Mucosa of descending colon (tissue), 3 donors: ENCODE measurements at places on chromosomes 7 and 10. TPM values are rescaled to one million over a fixed set of nuclear protein-coding genes. Genes with fewer than 3 reads are reported as not detected.

GRCh38 chr10:44382981-44383748, 1.7 kb downstream of the CXCL12 start:
- DNase-seq, result no peak

GRCh38 chr7:66930341-66930740, 9.3 kb downstream of the TMEM248 start:
- DNase-seq, result no peak

DNA sequence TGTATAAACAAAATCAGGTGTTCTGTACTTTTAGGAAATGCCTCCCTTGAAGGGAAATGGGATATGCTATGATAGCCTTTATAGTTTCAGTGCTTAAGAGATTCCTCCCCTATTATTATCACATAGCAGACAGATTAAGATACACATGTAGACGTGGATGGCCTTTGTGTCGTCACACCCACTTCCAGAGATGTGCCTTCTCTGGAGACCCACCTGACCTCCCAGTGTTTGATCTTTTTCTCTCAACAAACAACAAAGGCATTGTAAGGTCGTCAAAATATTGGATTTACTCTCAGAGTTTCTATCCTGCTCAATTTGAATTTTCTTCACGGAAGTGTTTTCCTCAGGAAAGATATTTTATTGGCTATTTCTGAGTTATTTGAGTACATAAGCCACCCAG, 25.7 kb upstream of the C1GALT1 start:
- no peak for DNase-seq

Gene ANXA8L1
- total RNA-seq, result not detected

Gene SPDYE2
- not detected for total RNA-seq
